ENCODE measurements at places on chromosomes 6 and 20.

GRCh38 chr20:12318043-12318442 lies 400.4 kb downstream of the BTBD3 start:
- no peak for DNase-seq

DNA sequence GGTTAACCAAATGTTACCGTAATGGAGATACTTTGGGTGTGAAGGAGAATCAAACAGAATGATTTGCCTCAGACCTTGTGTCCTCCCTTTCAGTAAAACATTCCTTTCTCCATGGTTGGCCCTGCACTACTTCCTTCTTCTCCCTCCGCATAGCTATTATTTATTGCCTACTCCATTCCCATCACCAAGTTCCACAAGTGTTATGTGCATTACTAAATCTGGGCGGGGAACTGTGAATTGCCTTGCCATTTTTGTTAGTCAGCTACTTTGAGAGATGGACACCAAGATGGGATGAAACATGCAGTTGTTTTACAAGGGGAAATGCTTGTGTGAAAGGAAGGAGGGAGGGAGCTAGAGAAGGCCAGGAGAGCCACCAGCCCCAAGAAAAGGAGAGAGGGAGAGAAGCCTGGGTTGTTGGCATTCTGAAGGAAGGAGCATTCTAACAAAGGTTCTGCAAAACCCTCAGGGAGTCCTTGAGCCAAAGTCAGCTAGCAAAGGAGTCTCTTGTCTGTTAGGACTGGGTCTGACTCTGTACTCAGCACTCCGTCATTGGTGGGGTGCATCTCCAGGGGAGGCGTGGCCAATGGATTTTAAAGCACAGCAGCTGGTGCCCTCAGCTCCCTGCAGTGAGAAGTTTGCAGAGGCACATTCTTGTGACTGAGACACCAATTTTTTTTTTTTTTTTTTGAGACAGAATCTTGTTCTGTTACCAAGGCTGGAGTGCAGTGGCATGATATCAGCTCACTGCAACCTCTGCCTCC lies 83.6 kb upstream of the CHD6 start:
- DNase-seq, result no peak

GRCh38 chr6:15341311-15342001 lies 95.6 kb downstream of the JARID2 start:
- DNase-seq, result no peak

- peak; percentile 35 for DNase-seq
Observed at GRCh38 chr20:24455081-24455480, 14.3 kb upstream of the SYNDIG1 start.

GRCh38 chr20:51430198-51430950 lies 112.1 kb downstream of the NFATC2 start:
- DNase-seq, result no peak

DNA sequence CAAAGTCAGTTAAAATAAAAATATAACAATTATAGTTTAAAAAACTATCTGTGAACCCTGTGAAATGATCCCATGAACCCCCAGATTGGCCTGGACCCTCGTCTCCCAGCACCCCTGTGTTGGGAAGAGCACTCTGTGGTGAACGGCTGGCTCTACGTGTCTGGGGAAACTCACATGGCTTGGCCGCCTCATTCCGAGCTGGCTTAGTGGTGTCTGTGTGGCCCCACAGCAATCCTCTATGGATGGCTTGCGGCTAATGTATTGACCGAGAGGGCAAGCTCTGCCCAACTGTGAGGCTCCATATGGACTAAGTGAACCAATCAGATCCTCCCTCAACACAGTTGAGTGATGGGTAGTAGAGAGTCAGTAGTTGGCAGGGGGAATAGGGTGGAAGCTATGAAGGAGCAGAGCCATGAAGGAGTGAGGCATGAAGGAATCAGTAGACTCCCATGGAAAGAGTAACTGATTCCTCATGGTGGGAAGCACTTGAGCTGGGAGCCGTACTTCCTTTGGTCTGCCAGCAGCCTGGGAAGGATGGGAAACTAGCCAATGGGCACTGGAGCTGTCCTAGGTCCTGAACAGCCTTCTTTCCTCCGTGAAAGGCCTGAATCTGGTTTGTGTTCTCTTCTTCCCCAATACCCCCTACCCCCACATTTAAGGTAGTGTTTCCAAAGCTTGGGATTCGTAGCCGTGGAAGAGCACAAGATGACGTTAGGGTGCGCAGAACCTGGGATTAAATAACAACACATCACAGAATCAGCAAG lies 21.6 kb upstream of the ZNF831 start:
- DNase-seq, result no peak

GRCh38 chr20:19827818-19828217 lies 69.8 kb downstream of the RIN2 start:
- no peak for DNase-seq

DNA sequence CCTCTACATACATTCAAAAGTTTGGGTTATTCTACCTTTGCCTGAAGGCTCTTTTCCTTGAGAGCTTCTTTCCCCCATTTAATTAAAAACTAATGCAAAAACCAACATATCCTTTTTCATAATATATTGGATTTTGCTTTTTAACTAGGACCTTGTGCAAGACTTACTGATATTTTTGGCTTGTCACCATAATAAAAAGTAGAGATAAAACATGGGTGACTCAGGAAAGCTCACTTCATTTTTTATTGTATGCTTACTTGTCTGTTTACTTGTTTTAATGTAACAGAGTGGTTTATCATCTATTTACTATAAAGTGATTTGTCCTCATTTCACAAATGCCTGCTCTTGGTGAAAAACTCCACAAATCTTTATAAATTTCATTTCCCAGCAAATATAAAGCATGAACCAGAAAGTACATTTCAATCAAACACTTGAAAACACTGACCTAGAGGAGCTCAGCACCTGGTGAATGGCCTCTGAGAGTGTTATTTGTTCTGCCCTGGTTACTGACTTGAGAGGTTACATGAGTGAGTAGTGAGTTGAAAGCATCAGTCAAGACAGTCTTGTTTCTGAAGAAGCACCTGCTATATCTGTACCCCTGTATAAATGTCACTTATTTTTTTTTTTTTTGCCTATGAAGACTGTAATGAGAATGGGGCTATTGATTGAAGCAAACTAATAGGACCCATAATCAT lies 20.8 kb downstream of the ADGRG6 start:
- DNase-seq, result peak; percentile 81

DNA sequence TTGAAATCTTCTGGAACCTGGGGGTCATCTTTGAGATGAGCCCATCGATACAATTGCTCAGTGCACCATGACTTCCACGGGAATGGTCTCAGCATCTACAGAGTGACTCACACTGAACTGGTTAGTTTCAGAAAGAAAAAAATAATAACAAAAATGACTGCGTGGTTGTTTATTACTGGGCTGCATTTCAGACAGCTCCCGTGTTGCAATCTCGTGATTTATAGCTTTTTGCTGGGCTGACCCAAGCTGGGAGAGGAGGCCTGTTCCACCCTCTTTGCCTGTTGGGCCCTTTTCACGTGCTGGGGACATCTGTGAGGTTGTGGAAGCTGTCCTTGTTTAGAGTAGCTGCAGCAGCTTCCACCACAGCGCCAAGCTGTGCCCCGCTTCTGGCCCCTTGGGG lies 225.5 kb downstream of the BMP7 start:
- no peak for DNase-seq

GRCh38 chr20:32477594-32478512 lies 107.3 kb downstream of the NOL4L start:
- no peak for DNase-seq

GRCh38 chr6:17984812-17985670 lies 2.4 kb downstream of the KIF13A start:
- no peak for DNase-seq

DNA sequence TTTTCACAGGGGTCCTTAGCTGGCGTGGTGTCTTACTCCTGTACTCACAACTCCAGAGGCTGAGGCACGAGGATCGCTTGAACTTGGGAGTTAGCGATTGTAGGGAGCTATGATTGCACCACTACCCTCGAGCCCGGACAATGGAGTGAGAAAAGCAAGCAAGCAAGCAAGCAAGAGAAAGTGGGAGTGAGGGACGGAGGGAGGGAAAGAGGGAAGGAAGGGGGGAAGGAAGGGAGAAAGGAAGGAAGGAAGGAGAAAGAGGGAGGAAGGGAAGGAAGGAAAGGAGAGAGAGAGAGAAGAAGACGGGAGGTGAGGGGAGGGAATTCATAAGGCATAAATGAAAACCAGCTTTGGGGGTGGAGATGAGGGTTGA lies 120.5 kb downstream of the TRIM27 start:
- no peak for DNase-seq

- no peak for DNase-seq
Observed at GRCh38 chr6:86936834-86937218, 502 bp upstream of the HTR1E start.

GRCh38 chr6:147204060-147204785 lies at the start of gene STXBP5:
TSS of gene STXBP5 (plus strand) at chr6:147204417. CDS start at chr6:147204533, 116 bp downstream.
- DNase-seq, result no peak

GRCh38 chr6:69933239-69933638 lies 66.9 kb downstream of the COL19A1 start:
- no peak for DNase-seq

DNA sequence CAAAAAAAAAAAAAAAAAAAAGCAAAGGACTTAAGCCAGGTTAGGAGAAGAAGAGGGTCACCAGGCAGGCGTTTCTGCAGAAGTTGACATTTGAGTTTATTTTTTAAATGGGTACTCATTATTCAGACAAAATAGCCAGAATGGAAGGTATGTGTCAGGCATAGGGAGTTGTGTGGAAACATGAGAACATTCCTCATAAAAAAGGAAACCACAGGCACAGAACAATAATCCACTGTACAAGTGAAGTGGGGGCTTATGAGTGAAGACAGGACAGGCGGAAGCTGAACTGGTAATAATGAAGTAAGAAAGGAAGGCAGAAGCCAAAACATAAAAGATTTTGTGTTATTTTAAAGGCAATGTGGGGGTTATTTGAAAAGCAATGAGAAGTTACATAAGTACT lies 104.6 kb downstream of the EPB41L2 start:
- DNase-seq, result no peak

DNA sequence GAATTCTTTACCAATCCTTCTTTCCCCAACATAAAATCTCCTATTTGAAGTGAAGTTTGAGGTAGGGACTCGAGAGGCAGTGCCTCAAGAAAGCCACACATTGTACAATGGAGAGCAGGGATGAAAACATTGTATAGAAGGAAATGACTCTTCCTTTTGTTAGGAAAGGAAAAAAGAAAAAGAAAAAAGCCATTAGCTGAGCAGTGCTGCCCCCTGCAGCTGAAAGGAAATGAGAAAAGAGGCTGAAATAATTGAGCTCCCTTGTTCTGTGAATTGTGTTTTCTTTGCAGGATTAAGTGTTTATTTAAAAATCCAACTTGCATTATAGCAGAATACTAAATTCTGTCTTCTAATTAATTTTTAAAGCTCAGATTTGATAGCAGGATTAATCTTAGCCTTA lies 162.9 kb upstream of the SASH1 start:
- DNase-seq, result peak; percentile 12

Data from NCI-H187 treated with DMSO at 0.1 percent for 48 hours (cell line).